Putamen (tissue), 1 donor: ENCODE measurements at places on chromosomes 12 and 14.

- no peak for DNase-seq
Observed at GRCh38 chr12:41709463-41710285, 435.0 kb downstream of the GXYLT1 start.

GRCh38 chr12:117485984-117486839, 124.8 kb upstream of the NOS1 start:
- no peak for DNase-seq

- peak; percentile 4 for DNase-seq
Observed at GRCh38 chr14:74763803-74764531, 851 bp downstream of the YLPM1 start.

DNA sequence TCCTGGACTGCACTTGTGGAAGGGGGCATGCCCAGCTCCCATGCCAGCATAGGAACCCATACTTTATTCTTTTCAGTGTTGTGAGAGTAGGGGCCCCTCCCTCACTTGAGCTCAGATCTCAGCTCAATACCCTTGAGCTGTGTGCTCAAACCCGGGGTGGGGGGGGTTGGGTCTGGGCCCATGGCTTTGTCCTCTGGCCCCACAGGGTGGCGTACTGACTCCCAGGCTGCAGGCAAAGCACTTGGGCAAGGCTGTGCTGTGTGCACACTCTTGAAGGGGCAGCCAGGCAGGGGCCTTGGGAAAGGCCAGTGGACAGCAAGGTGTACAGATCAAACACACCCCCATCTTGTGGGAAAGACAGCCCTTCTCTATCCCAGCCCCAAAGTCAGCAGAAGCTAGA, 81.8 kb downstream of the WIF1 start:
- no peak for DNase-seq

- no peak for DNase-seq
Observed at GRCh38 chr12:108750526-108750925, 19.2 kb upstream of the CORO1C start.

DNA sequence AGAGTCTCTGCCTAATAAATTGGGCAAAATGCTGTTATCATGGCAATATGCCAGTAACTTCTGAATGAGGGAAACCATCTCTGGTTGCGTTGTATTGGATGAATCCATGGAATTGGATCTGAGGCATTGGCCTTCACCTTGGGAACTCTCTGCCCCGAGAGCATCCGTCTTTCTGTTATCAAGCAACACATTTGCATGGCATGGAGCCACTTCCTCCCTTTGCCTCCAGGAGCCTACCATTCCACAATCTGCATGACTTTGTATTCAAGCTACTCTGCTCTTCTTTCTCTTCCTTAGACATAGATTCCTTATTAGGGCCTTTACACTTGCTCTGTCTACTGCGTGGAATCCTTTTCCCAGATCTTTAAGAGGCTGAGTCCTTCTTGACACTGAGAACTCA, 57.2 kb downstream of the RIC8B start:
- no peak for DNase-seq

- no peak for DNase-seq
Observed at GRCh38 chr12:130043685-130044406, 118.4 kb upstream of the FZD10 start.

DNA sequence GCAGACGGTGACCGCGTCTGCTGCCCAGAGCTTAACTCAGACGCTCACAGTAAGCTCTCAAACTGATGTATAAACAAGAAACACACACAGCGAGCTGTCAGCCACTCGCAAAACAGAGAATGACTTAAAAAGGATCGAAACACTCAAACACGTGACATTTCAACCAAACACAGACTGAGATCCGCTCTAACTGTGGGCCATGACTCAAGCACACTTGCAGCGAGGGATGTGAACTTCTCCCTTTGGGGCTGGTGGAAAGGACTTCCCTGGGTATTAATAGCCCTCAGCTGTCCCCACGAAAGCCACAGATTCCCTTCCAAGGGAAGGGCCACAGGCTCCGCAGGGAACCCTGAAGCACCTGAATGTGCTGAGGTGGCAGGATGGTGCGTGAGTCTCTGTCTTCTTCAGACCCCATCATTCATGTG, 29.1 kb downstream of the CCDC88C start:
- DNase-seq: no peak

DNA sequence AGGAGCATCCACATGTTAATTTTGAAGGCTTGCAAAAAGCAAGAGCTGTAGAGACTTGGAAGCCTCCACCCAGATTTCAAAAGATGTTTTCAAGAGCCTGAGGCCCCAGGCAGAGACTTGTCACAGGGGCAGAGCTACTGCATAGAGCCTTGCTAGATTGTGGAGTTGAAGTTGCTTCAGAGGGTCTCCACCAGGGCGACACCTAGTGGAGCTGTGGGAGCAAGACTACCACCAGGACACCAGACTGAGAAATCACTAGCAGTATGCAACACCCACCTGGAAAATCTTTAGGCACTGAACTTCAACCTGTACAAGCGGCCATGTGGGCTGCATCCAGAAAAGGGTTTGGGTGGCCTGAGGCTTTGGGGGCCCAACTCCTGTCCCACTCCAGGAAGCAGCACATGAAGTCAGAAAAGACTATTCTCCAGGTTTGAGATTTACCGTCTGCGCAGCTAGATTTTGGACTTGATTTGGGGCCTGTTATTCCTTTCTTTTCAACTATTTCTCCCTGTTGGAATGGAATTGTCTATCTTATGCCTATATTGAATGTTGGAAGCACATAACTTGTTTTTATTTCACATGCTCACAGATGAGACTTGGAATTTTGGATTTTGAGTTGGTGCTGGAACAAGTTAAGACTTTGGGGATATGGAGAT, 508.6 kb downstream of the FLRT2 start:
- DNase-seq: peak; percentile 15

DNA sequence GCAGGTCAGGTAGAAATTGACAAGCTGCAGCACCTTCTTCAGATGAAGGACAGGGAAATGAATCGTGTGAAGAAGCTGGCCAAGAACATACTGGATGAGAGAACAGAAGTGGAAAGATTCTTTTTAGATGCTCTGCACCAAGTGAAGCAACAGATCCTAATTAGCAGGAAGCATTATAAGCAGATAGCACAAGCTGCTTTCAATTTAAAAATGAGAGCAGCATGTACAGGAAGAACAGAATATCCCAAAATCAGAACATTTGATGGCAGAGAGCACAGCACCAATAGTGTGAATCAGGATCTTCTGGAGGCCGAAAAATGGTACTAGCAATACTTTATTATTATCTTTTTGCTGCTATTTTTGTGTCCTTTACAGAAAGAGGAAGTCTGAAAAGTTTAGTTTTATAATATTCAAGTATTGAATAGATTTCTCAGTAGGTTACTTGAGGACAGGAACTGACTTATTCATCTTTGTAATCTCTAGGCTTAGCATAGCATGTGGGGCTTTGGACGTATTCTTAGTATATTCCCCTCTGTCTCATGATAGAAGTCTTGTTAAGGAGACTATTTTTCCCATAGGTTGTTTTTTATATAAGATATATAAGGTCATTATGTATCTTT, 30.8 kb downstream of the BBOF1 start:
- DNase-seq: no peak

- no peak for DNase-seq
Observed at GRCh38 chr12:123833830-123834229, 71.7 kb downstream of the DNAH10 start.

GRCh38 chr14:52349731-52350130, 35.6 kb downstream of the PTGER2 start:
- no peak for DNase-seq

DNA sequence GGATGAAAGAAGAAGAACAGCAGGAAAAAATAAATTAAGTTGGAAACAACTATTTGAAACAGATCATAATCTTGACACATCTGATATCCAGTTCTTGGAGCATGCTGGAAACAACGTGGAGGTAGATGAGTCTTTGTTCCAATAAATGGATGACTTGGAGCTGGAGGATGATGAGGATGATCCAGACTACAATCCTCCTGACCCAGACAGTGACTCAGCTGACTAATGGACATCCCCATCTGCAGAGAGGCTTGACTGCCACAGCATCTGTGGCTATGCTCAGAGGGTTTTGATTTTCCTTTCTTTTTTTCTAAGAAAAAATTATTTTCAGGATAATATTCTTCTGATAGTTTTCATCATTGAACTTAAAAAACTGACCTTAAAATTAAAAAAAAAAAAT, 6.2 kb upstream of the ZDHHC17 start:
- no peak for DNase-seq

DNA sequence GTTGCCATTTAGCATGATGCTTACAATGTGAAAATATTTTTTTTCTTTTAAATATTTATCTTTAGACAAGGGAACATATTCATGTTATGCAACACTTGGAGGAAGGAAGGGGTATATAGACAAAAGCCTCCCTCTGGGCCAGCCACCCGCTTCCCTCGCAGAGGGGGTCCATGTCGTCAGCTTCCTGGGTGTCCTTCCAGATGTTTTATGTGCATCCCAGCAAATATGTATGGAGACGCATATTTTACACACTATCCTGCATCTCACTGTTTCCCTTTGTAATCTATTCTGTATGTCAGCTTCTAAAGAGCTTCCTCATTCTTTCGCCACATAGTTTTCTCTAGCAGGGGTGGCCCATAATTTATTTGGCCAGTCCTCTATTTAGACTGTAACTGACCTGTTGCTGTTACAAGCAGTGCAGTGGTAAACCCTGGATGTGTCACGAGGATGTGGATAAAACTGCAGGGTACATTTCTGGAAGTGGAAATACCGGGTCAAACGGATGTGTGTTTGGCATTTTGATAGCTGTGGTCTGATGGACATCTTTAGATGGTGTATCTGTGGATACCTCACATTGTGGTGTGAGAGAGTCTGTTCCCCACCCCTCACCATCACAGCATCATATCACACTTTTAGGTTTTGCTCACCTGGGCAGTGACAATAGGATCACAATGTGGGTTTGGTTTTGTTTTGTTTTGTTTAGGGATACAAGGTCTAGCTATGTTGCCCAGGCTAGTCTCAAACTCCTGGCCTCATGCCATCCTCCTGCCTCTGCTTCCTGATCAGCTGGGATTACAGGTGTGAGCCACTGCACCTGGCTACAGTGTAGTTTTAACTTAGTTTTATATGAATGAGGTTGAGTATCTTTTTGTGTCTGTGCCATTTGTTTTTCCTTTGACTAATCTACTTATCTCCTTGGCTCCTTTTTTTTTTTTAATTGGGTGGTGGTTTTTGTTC, 31.6 kb downstream of the FAM222A start:
- DNase-seq: no peak

DNA sequence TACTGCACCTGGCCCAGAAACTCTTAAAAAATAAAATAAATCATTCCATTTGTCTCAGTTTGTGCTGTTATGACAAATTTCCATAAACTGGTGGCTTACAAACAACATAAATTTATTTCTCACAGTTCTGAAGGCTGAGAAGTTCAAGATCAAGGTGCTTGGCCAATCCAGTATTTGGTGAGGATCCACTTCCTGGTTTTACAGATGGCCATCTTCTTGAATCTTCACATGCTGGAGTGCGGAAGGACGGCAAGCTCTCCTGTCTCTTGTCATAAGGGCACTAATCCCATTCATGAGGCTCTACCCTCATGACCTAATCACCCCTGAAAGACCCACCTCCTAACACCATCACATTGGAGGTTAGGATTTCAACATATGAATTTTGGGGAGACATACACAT, 29.9 kb upstream of the MYBPC1 start:
- no peak for DNase-seq

- DNase-seq: no peak
Observed at GRCh38 chr14:27660683-27661082, 1062.8 kb upstream of the NOVA1 start.

DNA sequence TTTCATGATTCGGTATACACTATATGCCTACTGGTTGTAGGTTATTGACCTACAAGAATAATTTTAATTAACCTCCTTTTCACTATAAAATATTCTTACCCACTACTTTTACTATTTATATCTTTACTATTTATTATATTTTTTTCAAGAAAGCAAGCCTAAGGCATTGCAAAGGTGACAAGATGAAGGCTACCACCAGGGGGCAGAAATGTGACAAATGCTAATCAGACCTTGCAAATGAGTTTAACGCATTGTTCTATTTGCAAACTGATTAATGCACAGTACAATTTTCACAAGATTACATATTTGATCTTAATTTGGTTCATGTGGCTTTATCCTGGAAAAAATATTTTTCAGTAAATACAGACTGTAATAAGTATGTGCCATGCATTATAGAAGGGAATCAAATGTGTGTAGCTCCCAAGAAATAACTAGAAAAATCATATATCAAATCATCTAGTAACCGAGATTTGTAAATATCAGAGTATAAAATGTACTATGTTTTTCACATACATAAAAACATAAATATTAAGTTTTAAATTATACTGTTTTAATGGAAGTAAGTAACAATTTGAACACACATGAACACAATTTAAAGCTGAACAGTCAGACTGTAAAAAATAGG, 107.0 kb downstream of the ADAMTS20 start:
- peak; percentile 41 for DNase-seq

DNA sequence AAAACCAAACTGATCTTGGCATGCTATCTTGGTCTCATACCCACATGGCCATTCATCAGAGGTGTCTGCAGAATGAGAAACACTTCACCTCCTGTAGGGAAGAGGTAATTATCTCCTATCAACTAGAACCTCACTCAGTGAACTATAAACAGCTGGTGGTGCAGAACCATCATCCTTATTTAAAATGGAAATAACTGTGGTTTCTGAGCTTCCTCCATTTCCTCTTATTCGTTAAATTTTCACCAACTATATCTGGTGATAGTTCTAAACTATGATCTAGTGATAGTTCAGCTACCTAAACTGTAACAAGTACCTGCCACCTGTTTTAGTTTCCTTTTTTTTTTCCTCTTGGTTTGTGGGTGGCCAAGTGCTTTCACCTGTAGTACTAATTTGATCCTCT, 218.5 kb downstream of the FUT8 start:
- DNase-seq: no peak

GRCh38 chr14:53304726-53305381, 151.7 kb upstream of the DDHD1 start:
- peak; percentile 64 for DNase-seq

- DNase-seq: no peak
Observed at GRCh38 chr12:110244829-110245228, 36.2 kb upstream of the ATP2A2 start.

GRCh38 chr14:44662250-44662891, 155.3 kb upstream of the FSCB start:
- DNase-seq: no peak

DNA sequence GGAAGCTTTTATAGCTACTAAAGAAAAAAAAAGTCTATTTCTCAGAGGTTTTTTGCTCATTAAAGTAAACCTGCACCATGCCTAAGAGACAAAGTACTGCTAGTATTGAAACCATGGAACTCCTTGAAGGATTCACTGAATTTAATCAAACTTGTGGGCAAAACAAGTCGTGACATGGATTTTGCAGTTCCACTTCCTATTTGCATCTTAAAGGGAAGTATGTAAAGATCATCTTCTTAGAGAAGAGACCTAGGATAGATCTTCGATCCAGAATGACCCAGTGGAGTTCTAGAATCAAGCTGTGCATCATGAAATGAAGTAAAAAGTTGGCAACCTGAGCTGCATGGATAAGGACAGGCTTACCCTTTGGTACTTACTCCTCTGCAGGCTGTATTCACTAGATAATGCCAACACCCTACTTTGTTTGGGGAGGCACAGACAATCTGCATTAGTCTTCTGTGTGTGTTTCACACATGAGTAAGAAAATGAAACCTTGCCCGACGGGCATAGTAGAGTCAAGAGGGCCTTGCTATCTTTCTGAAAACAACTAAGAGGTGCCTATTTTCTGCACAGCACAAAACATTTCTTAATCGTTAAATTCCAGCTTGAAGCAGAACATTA, 1.9 kb downstream of the GNG2 start:
- DNase-seq: no peak

- no peak for DNase-seq
Observed at GRCh38 chr12:63792338-63792737, 12.6 kb downstream of the RXYLT1 start.

GRCh38 chr12:94458877-94459727, 565 bp downstream of the CEP83 start:
- DNase-seq: no peak

GRCh38 chr14:104976198-104977007, 1.8 kb downstream of the AHNAK2 start:
- peak; percentile 34 for DNase-seq
